RWPE1 (cell line): ENCODE measurements at places on chromosomes 12 and 14.

- DNase-seq: no peak
Observed at GRCh38 chr12:96383991-96384390, 16.2 kb downstream of the CDK17 start.

DNA sequence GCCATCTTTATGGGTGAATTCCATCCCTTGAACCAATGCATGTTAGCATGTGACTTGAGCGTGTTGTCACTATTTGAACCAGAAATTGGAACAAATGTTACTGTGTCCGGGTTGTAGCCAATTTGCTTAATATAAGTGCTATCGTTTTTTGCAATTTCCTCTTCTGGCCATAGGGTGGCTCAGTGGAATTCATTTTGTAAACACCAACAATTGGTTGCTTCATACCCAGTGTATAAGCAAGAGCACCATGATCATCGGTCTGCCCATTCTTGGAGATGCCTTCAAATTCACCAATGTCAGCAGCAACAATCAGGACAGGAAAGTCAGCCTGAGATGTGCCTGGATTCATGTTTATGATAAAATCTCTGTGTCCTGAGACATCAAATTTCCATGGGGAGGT is 5.0 kb upstream of the NEDD1 start:
- no peak for DNase-seq

- no peak for DNase-seq
Observed at GRCh38 chr14:103545219-103545914, 16.4 kb downstream of the TRMT61A start.

DNA sequence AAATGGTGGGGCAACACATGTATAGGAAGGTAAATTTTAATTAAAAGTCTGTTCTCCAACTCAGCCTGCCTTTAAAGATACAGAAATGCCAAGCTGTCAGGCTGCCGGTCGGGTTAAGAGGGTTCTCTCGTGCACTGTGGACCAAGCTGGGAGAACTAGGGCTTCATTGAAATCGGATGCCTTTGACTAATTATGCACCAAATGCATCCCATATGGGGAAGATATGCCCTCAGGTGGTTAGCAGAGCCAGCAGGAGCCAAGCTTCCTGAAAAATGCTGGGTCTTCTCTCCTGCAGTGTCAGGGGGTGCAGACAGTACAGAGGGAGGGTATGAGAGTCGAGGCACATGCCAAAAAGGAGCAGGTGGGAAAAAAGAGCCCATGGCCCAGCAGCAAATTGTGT is 236.1 kb downstream of the CACNA1C start:
- DNase-seq: no peak

GRCh38 chr12:98227162-98227561 is 288.2 kb upstream of the TMPO start:
- no peak for DNase-seq

DNA sequence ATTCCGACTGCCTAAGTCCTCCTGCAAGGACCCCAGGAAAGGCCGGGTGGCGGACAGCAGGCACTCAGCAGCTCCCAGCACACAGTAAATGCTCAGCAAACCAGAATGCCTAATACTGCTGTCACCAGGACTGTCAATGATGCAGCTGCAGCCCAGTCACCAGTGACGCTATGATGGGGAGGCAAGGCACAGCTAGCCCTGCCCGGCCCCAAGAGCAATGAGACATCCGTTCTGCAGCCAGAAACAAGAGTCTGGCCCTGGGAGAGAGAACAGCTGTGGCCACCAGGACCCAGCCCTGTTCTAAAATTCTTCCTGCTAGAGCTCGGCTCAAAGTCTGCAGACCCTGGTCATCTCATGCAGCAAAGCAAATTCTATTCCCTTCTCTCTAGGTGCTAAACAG is 69.8 kb downstream of the NCOR2 start:
- DNase-seq: peak; percentile 62

- no peak for DNase-seq
Observed at GRCh38 chr12:27456618-27457017, 10.1 kb downstream of the SMCO2 start.

DNA sequence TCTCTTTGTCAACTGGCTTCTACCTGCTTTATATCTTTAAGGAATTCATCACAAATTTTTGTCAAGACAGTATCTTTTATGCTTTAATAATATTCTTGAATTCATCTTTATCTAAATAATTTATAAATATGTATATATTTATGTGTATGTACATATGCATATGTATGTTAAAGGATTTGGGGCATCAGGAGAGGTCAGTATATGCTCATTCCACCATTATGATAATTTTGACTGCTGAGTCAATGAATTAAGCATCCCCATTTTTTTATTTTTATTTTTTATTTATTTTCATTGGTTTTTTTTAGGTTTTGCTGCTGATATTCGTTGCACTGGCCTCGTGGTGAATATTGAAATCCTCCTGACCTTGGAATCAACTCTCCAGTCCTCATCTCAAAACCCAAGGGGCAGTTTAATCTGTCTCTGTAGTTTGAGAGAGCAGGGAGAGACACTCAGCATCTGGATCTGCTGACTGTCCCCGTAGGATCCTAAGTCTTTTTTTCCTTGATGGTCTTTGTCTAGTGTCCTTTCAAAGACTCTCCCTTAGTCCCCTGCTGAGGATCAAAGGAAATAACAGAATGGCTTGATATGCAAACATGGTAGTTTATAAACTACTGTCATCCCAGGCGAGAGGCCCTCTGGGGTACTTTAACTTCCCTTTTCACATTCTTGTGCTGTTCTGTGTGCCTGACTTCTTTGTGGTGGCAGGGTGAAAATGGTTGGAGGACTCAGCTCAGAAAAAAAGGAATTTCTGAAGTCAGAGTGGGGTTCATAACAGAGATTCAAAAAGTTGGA is 218.7 kb downstream of the DIO2 start:
- DNase-seq: no peak

DNA sequence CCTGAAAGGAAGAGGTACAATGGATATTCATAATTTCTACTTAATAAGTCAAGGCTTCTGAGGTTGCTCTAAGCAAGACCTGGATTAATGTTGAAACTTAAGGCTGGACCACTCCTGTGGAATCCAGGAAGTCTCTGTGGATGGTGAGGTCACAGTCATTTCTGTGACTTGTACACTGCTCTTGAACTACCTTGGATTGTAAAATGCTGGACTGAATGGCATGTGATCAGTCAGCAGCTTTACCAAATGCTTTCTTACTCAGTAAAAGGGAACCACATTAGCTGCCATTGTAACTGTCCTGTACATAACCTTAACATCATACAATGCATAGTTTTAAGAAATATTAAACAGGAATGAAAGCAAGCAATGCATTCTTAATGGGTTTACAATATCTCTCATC is 182.9 kb downstream of the NOVA1 start:
- no peak for DNase-seq

DNA sequence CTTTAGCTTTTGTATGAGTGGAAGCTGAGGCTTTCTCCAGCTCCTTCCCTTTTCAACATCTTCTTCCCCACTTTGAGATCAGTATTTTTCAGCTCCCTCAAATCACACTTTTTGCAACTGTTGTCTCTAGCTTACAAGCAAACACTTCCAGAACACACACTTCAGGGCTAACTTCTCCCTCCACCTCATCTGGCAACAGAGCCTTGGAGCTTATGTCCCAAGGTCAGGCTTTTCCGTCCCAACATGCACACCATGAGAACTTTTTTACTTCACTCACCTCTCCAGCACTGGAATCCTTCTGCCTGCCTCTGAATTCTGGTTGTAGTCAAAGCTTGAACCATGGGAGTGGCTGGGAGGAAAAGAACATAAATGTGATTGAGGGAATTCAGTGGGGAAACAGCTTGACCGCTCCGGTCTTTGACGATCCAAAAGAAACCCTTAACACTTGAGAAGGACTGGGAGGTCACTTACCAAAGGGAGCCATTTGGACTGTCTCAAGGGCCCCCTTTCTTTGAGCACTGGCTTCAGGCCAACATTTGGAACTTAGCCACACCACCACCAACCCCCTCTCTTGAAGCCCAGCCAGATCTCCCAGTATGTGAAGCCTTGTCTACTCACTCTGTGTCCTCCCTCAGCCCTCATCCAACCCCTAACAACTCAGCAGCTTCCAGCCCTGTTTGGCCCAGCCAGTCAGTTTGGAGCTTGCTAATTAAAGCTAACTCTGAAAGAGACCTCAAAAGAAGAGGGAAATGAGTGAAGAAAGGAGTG is 3.9 kb upstream of the BLOC1S1 start:
- DNase-seq: no peak

GRCh38 chr12:45762185-45763110 is 32.9 kb downstream of the ARID2 start:
- DNase-seq: peak; percentile 59

GRCh38 chr12:47408171-47408871 is 297.5 kb downstream of the RPAP3 start:
- peak; percentile 26 for DNase-seq

- no peak for DNase-seq
Observed at GRCh38 chr12:31783996-31784645, 55.3 kb upstream of the AMN1 start.

DNA sequence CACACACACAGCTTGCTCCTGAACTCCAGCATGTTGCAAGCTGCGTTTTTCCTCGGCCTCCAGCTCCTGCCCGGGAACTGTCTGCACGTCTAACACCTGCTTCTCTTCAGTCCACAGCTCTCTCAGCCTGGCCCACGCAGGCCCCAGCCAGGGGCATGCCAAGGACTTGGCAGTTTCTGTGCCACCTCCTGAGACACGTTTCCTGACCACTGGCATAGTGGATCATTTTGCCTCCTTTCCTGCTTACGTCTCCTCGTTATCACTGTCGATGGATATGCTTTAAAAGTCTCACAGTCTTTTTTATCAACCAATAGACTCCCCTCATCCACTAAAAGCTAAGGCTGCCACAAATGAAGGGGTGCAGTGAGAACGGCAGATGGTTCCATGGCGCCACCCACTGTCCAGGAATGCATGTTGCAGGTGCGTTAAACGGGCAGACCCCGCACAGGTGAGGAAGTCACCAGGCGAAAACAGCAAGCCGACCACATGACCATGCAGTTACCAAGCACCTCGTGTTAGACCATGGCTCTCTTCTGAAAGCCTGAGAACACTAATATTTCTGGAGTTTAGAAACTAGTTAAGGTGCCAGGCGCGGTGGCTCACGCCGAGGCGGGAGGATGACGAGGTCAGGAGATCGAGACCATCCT is 14.7 kb upstream of the TEAD4 start:
- DNase-seq: peak; percentile 45

DNA sequence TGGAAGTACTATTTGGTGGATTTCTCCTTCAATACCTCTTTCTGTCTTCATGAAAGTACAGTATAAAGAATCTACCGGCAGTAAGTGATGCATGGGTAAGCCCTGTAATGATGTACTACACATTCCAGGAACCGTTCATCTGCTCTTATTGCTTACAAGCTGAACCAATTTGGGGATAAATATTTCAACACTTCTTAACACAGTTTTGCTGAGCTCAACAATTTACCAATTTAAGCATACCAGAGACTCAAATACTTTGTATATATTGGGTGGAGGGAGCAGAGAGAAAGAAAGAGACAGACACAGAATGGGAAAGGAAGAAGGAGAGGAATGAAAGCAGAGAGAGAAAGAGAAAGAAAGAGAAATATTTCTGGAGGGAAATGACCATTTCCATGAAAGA is 821.1 kb upstream of the FLRT2 start:
- no peak for DNase-seq

DNA sequence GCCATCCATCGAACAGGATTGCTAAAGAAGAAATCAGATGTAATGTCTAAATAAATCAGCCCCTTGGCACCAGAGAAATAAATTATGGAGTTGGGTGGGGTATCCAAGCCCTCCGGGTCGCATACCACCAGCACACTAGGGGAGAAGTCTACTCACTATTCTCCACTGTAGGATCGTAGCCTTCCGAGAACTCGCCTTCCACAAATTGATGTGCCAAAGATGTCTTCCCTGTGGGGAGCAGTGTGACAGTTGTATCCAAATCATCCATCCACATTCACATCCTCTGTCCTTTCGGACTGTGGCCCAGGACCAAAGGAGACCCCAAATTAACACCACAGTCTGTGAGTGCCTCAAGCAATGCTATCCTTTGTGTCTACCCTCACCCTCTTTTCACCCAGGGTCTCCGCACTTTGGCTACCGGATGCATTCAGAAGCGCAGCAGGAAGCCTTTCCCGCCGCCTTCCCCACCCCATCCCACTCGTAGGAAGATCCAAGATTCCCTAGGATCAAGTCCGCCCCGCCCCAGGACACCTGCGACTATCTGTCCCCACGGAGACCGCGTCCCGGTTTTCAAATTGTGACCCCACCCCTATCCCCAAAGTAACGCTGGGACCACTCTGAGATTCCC is 786 bp downstream of the RHEBL1 start:
- no peak for DNase-seq

DNA sequence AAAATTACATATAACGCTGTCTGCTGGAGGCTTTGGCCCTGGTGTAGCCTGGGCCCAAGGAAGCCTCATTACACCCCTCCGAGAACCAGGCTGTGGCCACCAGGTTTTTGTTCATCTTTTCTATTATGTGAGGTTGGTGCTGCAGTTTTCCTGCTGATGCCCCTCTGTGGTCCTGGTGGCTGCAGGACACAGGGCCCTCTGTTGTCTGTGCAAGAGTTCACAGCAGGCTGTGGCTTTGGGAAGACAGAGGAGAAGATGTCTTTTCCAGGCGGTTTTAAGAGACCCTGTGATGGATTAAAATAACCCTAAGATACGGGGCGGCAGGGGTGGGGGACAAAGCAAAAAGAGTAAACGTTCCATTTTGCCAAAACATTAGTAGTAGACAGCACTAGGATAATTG is 121.5 kb downstream of the ADGRD1 start:
- DNase-seq: no peak

GRCh38 chr12:95146769-95147168 is 70.5 kb downstream of the FGD6 start:
- no peak for DNase-seq

- DNase-seq: peak; percentile 7
Observed at GRCh38 chr12:18428416-18428815, 167.1 kb downstream of the PIK3C2G start.

DNA sequence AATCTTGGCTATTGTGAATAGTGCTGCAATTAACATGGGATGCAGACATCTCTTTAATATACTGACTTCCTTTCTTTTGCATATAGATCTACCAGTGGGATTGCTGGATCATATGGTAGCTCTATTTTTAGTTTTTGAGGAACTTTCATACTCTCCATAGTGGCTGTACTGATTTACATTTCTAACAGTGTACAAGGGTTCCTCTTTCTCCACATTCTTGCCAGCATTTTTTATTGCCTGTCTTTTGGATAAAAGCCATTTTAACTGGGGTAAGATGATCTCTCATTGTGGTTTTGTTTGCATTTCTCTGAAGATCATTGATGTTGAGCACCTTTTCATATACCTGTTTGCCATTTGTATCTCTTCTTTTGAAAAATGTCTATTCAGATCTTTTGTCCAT is 8.4 kb downstream of the AMDHD1 start:
- DNase-seq: no peak

GRCh38 chr14:75231320-75231719 is 47.3 kb upstream of the FOS start:
- DNase-seq: no peak

- DNase-seq: no peak
Observed at GRCh38 chr12:97778111-97778510, 315.5 kb downstream of the RMST start.
